GM19239 (cell line): ENCODE measurements at places on chromosomes 11 and 22.

- no peak for DNase-seq
Measured at GRCh38 chr22:17194213-17194612, 25.0 kb downstream of the ADA2 start.

DNA sequence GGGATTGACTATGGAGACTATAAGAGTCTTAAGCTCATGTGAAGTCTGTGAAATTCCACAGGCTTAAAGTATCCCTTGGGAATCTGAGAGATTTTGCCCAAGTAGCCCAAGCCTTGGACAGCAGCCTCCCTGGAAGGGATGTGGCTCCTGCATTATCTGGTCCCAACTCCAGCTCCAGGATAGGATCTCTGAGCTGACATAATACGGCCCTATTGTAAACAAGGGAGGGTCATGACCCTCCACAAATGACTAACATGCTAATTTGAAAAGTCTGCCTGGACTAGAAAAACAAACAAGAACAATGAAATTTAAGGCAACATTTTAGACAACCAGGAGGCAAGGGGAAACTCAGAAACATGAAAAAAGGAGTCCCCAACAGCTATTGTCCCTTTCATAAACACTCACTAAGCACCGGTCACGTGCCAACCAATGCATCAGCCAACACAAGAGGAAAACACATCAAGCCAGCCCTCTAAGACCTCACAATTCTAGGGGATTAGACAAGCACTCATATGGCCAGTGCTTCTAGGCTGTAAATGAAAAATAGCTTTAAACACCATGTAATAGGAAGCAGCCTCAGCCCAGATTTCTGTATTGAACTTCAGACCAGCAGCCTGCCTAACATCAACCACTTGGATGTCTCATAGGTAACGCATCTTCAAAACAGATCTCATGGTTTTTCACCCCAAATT is 101.2 kb upstream of the TIMP3 start:
- DNase-seq, result no peak

DNA sequence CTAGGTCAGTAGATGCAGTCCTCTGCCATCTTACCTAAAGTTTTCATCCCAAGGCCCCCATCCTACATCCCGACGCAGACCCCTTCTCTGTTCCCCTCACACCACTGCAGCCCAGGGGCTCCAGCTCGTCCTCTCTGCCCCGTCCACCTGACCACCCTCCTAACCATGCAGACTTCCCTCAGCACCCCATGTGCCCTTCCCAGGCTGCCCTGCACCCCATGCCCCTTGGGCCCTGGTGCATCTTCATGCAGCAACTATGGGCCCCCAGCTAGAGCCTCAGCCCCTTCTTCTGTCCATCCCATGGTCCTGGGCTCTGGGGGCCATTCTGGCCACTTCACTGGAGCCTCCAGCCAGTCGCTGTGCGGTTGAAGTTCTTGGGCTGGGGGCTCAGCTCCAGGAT is 2.9 kb downstream of the PRR33 start:
- no peak for DNase-seq

DNA sequence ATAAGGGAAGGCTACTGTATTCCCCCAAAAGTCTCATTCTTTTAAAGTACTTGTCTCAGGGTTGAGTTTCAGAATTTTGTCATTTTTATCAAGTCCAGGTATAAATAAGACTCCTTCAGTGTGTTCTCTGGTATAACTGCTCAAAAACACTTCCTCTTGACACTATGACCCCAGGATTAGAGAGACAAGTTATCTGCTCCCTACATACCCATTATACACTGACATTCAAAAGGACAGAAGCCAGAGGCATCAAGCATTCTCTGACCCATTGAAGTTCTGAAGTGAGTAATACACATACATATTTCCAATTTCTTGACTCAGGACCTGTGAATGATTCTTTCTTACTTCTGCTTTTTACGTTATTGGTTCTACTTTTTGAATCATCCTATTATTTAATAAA is 447.8 kb upstream of the CNTN5 start:
- no peak for DNase-seq

DNA sequence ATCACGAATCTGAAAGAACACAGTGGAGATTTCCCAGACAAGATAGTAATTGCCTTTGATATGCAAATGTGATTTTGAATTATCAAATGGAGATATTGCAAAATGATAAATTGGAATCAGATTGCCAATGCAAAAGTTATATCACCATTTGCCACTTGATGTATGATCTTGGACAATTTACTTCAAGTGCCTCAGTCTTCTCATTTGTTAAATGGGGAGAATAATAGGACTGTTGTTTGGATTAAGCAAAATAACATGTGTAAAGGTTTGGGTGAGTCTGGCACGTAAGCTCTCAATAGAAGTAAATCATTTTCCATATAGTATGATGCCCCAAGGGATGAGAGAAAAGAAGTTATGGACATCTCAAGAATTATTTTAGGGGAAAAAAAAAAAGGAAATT is 7.9 kb upstream of the PHF21A start:
- no peak for DNase-seq

DNA sequence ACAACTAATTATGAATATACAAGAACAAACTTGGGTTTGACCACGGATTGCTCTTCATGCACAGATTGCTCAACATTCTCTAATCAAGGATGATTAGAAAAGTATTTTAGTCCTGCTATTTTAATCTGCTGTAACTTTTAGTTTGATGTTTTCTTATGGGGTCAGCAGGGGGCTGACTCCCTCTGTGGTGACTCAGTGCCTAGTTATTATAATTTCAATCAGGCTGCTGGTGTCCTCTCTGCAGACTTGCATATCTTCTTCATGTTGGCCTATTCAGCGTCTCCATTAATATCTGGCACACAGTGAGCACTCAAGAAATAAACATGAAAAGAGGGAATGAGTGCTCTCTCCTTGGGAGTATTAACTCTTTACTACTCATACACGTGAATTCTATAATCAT is 223.8 kb upstream of the DDI1 start:
- no peak for DNase-seq

GRCh38 chr22:46734830-46735453 is 3.1 kb downstream of the CERK start:
- DNase-seq, result peak; percentile 64

DNA sequence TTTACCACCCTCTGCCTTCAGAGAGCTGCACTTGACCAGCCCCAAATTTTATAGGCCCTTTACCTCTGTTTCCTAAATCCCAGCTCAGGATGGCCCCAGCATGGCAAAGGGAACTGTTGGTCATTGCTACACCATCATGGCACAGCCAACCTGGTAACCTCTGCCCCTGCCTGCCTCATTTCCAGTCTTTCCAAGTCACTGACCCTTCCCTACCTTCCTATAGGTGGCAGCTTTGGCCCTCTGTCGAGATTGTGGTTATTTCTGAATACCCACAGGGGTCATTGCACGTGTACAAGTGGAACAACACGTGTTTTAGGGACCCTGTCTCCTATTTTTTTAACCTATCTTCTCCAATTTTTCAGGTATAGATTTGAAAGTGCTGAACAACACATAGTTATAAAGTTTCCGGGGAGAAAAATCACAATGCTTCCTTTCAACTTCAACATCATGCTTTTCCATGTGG is 2.8 kb downstream of the GALNT18 start:
- DNase-seq, result no peak

DNA sequence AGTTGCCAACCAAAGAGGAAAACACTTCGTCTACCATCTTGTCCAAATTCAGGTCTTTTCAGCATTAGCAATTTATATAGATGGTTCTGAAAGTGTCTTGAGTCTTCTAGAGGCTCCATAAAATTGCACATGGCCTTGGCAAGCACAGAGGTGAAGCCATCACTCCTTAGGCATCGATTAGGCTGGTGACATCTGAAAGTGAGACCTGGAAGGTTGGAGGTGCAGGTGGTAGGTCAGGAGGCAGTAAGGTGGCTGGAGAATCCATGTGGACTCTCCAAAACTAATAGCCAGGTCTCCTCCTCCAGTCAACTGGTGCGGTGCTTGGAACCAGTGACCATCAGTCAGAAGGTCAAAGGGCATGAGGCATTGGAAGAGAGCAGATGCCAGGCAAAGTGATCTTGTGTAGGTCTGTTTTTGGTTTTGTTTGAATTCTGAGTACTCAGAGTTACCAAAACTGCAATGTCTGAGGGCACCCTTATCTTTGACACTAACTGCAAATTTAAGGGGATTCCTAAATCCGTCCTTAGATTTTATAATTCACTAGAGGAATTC is 6.6 kb upstream of the APOL2 start:
- no peak for DNase-seq

DNA sequence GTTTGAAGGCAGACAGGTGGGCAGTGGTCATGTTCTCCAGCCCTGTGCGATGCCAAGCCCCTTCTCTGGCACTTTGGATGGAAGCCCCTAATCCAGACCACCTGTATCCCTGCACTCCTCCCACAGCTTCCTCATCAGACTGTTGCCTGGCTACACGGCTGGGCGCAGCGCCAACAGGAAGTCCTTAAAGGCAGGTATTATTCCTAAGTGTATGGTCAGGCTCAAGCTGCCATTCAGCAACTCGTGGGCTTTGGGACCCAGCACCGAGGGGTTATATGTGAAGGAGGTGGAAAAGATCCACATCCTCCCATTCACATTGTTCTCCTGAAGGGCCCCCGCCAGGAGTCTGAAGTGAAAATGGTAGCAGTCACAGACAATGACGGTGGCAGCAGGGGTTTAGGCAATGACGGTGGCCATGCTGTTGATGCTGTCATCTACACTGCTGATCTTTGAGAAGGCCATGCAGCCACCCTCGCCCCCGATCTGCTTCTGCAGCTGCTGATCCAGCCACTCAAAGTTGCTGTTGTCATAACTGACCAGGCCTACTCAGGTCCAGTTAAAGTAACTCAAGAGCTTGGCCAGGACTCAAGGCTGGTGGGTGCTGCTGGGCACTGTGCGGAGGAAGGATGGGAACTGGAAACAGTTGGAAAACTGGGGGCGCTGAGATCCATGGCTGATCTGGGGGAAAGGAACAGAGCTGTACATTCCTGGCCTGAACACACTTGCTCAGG is 27.7 kb downstream of the OR6Q1 start:
- no peak for DNase-seq

DNA sequence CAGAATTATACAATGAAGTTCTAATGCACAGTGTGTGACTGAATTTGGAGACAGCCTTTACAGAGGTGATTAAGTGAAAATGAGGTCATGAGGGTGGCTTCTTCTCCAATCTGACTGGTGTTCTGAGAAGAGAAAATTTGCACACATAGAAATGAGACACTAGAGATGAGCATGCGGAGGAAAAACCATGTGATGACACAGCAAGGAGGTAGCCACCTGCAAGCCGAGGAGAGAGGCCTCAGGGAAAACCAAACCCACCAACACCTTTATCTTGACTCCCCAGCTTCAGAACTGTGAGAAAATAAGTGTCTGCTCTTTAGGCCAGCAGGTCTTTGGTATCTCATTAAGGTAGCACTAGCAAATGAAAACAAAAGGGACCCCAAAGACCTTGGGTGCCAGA is 93.2 kb downstream of the GGTLC2 start:
- no peak for DNase-seq

DNA sequence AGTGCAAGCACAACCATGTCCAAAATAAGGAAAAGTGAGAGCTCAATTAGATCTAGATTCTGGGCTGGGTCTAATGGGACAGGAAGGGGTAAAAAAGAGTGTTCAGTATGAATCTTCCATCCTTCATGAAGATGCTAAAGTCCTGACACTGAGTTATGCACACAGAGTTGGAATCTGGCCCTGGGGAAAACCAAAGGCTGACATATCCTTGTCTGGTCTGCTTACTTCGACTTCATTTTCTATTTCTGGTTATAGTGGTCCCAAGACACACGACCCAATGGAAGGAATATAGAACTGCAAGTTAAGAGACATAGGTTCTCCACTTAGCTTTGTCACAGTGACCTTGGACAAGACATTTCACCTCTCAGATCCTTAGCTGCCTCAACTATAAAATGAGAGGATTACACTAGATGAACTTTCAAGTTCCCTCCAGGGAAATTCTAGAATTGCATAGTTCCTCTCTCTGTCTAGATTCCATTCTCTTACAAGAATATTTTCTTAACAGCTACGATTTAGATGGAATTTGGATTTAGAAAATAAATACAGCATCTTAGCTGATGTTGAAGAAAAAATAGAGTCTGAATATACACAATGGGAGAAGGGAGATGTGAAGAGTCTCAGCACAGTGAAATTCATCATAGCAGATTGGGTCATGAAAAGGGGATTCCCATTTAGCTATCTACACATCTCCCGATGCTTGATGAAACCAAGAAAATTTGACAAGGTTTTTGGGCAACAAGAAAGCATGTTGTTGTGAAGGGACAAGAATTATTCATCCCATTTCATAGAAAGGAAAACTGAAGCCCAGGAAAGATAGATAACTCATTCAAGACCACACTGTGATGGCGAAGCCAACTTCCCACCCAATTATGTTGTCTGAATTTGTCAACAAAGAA is 3.3 kb downstream of the BLID start:
- no peak for DNase-seq

DNA sequence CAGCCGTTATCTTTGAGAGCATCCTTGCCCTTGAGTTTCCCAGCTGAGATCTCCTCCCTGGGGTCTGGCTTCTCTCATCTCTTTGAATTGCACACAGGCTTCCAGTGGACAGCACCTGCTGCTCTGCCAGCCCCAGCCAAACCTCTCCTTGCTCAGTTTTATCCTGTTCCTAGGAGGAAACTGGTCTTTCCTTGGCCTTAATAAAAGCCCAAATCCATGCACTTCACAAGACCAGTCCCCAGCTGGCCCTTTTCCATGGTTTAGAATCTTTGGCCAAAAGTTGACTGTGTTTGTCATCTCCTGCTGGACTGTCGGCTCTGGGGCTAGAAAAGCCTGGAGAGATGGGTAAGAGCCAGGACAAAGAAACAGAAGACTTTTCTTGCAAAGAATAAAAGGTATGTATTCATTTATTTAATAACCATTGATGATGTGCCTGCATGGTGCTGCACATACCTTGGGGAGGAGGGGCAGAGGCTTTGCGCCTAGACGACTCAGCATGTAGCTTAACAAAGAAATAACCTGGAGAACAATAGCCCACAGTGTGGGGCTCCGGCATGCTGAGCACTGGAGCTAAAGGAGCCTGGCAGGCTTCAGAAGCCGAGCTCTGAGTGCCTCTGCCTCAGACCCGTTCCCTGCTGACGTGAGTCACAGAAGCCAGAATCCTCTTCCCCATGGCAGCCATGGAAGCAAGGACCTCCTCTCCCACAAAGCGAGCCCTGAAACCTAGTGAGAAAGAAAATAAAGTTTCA is 319.3 kb upstream of the B3GAT1 start:
- no peak for DNase-seq

GRCh38 chr11:60875366-60876167 is 8.2 kb downstream of the ZP1 start:
- DNase-seq, result no peak

DNA sequence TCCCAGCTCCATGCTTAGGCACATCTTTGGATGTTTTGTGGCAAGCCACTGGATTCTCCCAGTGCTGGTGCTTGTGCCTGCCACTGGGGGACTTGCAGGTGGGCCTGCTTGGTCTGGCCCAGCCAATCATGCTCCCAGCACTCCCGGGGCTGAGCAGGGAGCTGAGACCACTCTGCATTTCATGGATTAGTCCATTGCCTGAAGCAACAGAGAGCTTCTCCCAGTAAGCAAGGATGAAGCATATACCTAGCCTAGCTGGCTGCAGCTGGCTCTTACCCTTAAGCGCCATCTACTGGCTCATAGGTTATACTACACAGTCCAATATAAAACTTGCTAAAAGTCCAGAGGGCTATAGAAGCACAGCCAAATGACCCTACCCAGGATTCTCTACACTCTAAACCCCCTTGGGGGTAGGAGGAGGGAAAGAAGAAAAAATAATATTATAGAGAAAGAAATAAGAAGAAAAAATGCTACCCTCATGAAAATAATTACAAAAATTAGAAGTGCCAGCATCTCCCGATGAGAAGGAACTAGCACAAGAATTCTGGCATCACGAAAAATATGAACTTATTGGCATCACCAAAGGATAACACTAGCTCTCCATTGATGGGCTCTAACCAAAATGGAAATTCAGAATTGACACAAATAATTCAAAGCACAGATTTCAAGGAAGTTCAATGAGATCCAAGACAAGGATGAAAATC is 275.3 kb downstream of the C11orf87 start:
- peak; percentile 2 for DNase-seq
